Neural crest cell (in vitro differentiated cells): ENCODE measurements at places on chromosomes 4 and X.
A peak's percentile ranks its signal among the peaks of the same experiment; 100 is the strongest.

DNA sequence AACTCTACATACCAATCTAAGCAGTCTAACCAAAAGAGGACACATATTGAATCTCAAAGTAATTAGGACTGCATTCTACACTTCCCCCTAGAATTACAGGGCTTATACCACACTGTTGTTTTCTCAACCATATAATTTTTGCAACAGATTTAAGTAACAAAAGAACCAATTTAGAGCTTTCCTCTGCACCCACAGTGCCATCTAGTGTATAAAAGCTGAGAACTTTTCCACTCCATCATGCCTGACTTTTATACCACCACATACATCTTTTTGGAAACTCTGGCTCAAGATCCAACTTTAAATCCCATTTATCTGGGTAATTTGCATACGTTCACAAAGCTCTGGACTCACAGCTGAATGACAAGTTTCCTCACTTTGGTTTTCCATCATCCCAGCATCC is 99.5 kb downstream of the EFHC2 start:
- H3K4me1 ChIP-seq, result peaks cover 4% of the 10 kb centered on the region
- no peak overlapping the region for H3K4me3 ChIP-seq
- no peaks in the 10 kb centered on the region for H3K27me3 ChIP-seq
- no peak overlapping the region for H3K27ac ChIP-seq

GRCh38 chr4:130563185-130563888 is 1467.4 kb downstream of the C4orf33 start:
- peak; percentile 30 for DNase-seq
- no peaks in the 10 kb centered on the region for H3K27me3 ChIP-seq
- H3K4me3 ChIP-seq, result no peak overlapping the region
- peaks cover 9% of the 10 kb centered on the region for H3K4me1 ChIP-seq
- H3K36me3 ChIP-seq, result peaks cover 4% of the 10 kb centered on the region

- no peak overlapping the region for H3K4me3 ChIP-seq
- peak; percentile 34 for DNase-seq
- H3K27ac ChIP-seq, result no peak overlapping the region
- H3K4me1 ChIP-seq, result no peaks in the 10 kb centered on the region
- no peaks in the 10 kb centered on the region for H3K36me3 ChIP-seq
- no peaks in the 10 kb centered on the region for H3K27me3 ChIP-seq
Observed at GRCh38 chrX:997631-998137, 214.8 kb downstream of the CRLF2 start.

DNA sequence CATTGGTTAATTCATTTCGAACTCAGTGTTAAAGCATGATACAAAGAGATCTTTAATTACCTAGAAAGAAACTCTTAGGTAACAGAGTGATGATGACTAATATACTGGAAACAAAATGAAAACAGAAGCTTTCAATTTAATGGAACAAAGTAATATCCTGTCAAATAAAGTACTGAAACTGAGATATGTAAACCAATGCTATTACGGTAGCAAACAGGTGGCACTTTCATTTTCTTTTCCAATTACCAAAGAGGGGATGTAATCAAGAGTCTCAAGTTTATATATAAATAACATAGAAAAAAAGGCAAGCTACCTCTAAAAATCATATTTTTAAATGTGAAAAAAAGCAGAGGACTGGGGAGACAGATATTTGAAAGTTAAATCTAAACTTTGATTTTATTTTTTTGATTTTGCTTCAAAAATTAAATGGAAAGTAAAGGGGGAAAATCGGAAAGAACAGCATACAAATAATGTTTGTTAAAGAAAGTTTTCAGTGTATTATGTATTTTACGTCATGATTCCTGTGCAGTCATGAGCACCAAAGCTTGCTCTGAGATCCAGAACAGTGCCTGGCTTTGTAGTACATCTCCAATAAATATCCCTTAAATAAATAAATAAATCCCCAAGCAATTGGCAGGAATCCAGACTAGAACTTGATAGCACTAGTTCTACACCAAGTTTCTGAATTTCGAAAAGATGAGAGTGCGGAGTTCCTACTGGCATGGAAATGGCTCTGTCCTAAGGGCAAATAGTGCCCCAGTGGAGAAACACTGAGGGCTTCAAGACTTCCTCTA is 25.0 kb upstream of the RAPGEF2 start:
- DNase-seq, result no peak
- no peaks in the 10 kb centered on the region for H3K27me3 ChIP-seq
- no peak overlapping the region for H3K27ac ChIP-seq
- no peaks in the 10 kb centered on the region for H3K4me1 ChIP-seq

DNA sequence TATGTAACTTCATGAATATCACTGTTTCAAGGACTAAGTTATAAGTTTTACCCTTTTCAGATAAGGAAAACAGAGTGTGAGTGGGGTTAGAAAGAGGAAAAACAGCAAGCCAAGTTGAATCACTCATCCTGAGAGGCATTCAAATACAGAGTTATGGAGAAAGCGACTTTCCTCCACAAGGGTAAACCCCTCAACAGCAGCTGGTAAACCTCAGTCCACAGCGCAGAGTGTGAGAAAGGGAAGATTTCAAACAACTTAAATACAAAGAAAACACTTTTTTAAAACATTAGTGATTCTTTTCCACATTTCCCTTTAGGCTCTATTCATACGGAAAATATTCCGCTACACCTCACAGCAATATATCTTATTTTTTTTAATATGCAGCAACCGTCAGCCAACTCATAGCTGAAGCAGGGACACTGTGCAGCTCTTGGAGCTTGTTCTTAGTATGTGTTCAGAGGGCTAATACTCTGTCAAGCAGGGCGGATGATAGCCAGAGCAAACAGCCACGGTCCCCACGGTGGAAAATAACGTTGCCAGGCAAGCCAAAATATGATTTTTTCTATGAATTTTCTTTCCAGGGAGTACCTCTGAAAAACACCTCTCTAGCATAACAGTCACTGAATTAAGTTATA is 488.9 kb upstream of the FAT1 start:
- H3K4me3 ChIP-seq, result no peak overlapping the region
- H3K27ac ChIP-seq, result no peak overlapping the region
- H3K27me3 ChIP-seq, result peaks cover 8% of the 10 kb centered on the region
- peaks cover 2% of the 10 kb centered on the region for H3K36me3 ChIP-seq
- DNase-seq, result no peak

GRCh38 chrX:150155436-150156035 is 207.6 kb upstream of the MAMLD1 start:
- H3K27ac ChIP-seq, result no peak overlapping the region
- no peak for DNase-seq
- no peaks in the 10 kb centered on the region for H3K27me3 ChIP-seq
- no peaks in the 10 kb centered on the region for H3K4me1 ChIP-seq
- no peaks in the 10 kb centered on the region for H3K36me3 ChIP-seq

DNA sequence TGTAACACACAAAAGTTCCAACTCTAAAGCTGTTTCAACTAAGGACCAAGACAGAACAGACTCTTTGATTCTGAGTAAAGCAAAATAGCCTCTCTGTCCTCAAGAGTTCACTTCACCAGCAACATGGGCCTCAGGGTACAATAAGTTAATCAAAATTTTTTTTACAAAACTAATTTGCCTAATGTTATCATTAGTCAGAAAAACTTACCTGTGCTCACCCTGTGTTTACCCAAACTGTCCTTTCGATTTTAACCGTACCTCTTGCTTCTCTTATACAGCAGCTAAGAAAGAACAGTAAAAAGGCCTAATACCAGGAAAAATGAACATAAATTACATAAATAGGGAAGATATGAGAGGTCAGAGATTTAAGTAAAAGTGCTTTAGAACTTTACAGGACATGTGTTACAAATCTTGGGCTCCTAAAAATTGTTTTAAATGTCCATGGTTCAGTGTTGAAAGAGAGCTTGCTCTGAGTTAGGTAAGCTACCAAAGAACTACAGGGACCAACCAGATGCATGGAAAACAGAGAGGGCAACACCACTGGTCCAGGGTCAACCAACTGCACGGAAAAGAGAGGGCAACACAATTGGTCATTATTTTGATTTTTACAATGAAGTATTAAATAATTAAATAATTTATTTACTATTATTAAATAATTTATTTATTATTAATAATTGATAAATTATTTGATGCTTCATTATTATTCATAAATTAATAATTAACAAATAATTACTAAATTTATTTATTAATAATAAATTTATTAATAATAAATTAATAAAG is 73.1 kb downstream of the FAT1 start:
- H3K4me3 ChIP-seq, result no peak overlapping the region
- H3K27ac ChIP-seq, result no peak overlapping the region
- no peaks in the 10 kb centered on the region for H3K27me3 ChIP-seq

DNA sequence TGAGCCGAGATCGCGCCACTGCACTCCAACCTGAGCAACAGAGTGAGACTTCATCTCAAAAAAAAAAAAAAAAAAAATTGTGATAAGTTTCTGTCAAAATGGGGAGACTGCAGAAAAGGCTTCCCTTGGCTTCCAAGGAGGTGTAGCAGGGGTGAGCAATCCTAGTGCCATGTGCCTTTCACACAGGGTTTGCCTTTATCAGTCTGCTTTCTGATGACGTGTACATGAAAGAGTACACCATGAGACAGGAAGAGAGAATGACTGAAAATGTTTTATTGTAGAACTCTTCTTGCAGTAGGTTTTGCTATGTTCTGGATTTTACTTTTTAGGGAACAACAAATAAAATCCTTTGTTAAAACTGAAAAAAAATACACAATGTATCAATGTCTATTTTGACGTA is 23.4 kb upstream of the ZFP42 start:
- H3K27me3 ChIP-seq, result no peaks in the 10 kb centered on the region
- H3K27ac ChIP-seq, result no peak overlapping the region
- H3K4me1 ChIP-seq, result peaks cover 17% of the 10 kb centered on the region

GRCh38 chr4:165331359-165331758 is 3.9 kb downstream of the MSMO1 start:
- no peaks in the 10 kb centered on the region for H3K27me3 ChIP-seq
- H3K27ac ChIP-seq, result no peak overlapping the region
- H3K36me3 ChIP-seq, result peaks cover 19% of the 10 kb centered on the region
- DNase-seq, result no peak
- H3K4me1 ChIP-seq, result peaks cover 51% of the 10 kb centered on the region
- H3K4me3 ChIP-seq, result no peak overlapping the region

DNA sequence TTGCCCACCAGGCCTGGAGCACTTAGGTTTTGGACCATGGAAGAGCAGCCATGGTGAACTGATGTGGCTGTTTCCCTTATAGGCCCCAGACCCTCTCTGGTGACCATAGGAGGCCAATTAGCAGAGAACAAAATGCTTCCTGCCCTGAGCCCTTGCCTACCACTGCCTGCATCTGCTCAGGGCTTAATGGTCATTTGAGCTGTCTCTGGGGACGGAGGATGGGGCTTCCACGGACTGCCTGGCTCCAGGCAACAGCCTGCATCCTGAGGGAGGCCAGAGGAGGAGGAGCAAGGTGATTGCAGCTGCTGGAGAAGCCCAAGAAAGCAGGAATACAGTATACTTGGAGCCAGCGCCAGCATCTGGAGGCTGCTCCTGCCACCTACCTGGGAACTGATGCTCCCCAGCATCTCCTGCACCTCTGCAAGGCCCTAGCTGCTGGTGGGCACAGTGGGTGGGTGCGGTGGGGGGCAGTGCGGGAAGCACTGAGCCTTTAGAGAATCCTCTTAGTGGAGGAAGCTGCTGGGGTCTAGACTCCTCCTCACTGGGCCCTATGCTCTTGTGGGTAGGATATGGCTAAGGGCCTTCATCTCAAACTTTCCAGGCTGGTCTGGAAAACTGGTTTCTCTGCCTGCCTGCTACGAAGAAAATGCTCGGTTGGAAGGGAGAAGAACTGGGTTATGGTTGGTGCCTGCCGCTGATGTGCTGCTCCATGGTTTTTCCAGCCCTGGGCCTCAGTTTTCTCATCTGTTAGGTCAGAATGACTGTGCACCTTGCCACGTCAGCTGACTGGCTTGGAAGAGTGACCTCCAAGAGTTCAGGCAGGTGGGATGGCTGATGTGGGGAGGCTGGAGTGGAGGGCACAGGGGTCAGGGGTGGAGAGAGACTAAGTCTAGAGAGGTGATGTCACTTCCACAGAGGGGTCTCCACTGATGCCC is 158.8 kb upstream of the PJA1 start:
- no peaks in the 10 kb centered on the region for H3K4me1 ChIP-seq
- no peak overlapping the region for H3K27ac ChIP-seq
- DNase-seq, result no peak

GRCh38 chrX:47156611-47157520 is 11.8 kb downstream of the RBM10 start:
- no peak overlapping the region for H3K27ac ChIP-seq
- H3K4me1 ChIP-seq, result no peaks in the 10 kb centered on the region
- no peaks in the 10 kb centered on the region for H3K27me3 ChIP-seq
- DNase-seq, result no peak
- peaks cover 23% of the 10 kb centered on the region for H3K36me3 ChIP-seq
- no peak overlapping the region for H3K4me3 ChIP-seq

- H3K27me3 ChIP-seq, result peaks cover 3% of the 10 kb centered on the region
- no peaks in the 10 kb centered on the region for H3K4me1 ChIP-seq
- H3K27ac ChIP-seq, result no peak overlapping the region
- H3K4me3 ChIP-seq, result no peak overlapping the region
- no peak for DNase-seq
Observed at GRCh38 chr4:158630893-158631292, 40.8 kb downstream of the C4orf46 start.

DNA sequence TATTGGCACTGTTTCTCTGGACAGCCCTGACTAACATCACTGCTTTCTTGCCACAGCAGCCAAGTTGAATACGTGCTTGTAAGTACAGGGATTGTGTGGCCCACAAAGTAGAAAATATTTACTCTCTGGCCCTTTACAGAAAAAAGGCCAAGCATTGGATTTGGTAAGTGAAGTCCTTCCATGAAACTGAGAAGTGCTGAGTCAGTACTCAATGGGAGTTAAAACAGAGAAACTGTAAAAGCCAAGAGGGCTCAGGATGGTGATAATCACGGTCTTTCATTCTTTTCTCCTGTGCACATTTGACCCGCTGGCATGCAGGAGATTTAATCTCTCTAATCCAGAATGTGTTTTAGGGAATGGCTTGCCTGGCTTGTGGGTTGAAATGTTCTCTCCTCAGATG is 46.1 kb downstream of the TBL1X start:
- H3K27ac ChIP-seq, result no peak overlapping the region
- no peak overlapping the region for H3K4me3 ChIP-seq
- DNase-seq, result no peak
- peaks cover 26% of the 10 kb centered on the region for H3K36me3 ChIP-seq
- H3K4me1 ChIP-seq, result no peaks in the 10 kb centered on the region

DNA sequence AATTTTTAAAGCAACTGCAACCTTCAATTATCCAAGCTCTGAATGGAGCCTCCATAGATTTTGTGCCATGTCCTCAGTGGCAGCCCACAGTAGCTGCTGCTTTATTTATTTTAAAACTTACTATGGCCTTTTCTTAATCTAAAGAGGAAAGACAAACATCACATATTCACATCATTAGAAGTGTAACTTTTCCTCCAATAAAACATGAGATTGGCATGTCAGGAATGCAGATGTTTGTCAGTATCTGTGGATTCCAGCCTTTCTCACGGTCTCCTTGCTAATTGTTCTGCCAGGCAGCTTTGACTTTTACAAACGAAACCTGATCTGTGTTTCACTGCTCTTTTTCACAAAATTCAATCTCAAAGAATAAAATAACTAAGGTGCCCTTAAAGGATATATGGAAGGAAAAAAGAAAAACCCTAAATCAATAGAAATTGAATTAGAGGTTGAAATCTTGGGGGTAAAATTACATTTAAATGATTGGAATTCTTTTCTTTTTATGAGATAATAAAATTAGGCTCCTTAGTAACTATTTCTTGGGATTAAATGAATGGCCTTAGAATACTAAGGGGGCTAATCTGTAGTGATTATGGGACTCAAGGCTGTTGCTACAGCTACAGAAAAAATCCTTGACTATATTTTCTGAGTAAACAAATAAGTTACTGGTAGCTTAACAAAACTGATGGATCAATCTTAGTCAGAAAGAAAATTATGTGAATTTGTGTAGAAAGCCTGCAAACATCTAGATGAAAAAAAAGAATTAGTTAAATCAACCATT is 151.3 kb downstream of the RTL9 start:
- H3K4me1 ChIP-seq, result peaks cover 27% of the 10 kb centered on the region
- no peaks in the 10 kb centered on the region for H3K36me3 ChIP-seq
- no peak for DNase-seq
- peak overlapping the region; percentile 91 for H3K27ac ChIP-seq
- no peaks in the 10 kb centered on the region for H3K27me3 ChIP-seq
- no peak overlapping the region for H3K4me3 ChIP-seq
